ENCODE measurements at places on chromosomes 6 and 20. TPM values are rescaled to one million over a fixed set of nuclear protein-coding genes. Genes with fewer than 3 reads are reported as not detected.

ZNF318 gene
- 7.5 TPM for total RNA-seq

BPIFB2 gene
- total RNA-seq: not detected

BNIP5 gene
- not detected for total RNA-seq

INSM1 gene
- total RNA-seq: not detected

ZNF341 gene
- total RNA-seq: 1.00 TPM

NKAIN2 gene
- total RNA-seq: not detected

HTR1E gene
- under 0.01 TPM for total RNA-seq

CTAGE9 gene
- not detected for total RNA-seq

KAT14 gene
- 18.1 TPM for total RNA-seq

C6orf52 gene
- total RNA-seq: 1.5 TPM

OPRM1 gene
- not detected for total RNA-seq

FYN gene
- total RNA-seq: 64.6 TPM

BPIFA3 gene
- not detected for total RNA-seq

LAMA2 gene
- 58.3 TPM for total RNA-seq

TINAG gene
- not detected for total RNA-seq

SLCO4A1 gene
- 2.0 TPM for total RNA-seq

HLA-F gene
- total RNA-seq: 1.4 TPM

ZNF311 gene
- 1.7 TPM for total RNA-seq

TNF gene
- total RNA-seq: not detected

Data from uterine smooth muscle cell (primary cell).